Stimulated activated CD8-positive, alpha-beta memory T cell treated with anti-CD3 and anti-CD28 coated beads, Interleukin-7, amount 100 ng/mL, for 1 hour (primary cell): ENCODE measurements at places on chromosomes 1 and 21.

- DNase-seq, result no peak
These were observed 66.3 kb upstream of the LRRC8D start for GRCh38 chr1:89754518-89754917.

DNA sequence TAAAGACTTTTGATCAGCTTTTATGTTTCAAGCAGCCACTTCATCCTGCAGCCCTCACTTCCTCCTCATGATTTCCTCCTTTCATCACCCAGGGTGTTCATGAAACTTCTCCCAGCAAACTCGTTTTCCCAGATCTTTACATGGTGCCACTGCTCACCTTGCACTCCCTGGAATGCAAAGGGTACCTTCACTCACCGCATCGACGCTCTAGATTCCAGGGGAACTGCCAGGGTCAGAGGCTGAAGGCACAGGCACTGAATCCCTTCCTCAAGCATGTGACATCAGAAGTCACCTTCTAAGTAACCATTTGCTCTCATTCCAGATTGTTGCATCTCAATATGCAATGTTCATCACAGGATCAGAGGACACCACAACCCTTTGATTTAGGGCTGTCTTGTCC is 82.8 kb downstream of the PRKAB2 start:
- no peak for DNase-seq

GRCh38 chr1:209876078-209876800 is 48.5 kb downstream of the UTP25 start:
- DNase-seq, result no peak

- no peak for DNase-seq
These were observed 9.3 kb upstream of the ARHGAP29 start for GRCh38 chr1:94246692-94247137.

GRCh38 chr1:148263906-148264255 is 111.8 kb upstream of the NBPF11 start:
- DNase-seq, result no peak

GRCh38 chr1:240658312-240658960 is 46.5 kb upstream of the GREM2 start:
- DNase-seq, result no peak

- no peak for DNase-seq
These were observed 24.0 kb upstream of the SPOCD1 start for GRCh38 chr1:31839662-31840343.

DNA sequence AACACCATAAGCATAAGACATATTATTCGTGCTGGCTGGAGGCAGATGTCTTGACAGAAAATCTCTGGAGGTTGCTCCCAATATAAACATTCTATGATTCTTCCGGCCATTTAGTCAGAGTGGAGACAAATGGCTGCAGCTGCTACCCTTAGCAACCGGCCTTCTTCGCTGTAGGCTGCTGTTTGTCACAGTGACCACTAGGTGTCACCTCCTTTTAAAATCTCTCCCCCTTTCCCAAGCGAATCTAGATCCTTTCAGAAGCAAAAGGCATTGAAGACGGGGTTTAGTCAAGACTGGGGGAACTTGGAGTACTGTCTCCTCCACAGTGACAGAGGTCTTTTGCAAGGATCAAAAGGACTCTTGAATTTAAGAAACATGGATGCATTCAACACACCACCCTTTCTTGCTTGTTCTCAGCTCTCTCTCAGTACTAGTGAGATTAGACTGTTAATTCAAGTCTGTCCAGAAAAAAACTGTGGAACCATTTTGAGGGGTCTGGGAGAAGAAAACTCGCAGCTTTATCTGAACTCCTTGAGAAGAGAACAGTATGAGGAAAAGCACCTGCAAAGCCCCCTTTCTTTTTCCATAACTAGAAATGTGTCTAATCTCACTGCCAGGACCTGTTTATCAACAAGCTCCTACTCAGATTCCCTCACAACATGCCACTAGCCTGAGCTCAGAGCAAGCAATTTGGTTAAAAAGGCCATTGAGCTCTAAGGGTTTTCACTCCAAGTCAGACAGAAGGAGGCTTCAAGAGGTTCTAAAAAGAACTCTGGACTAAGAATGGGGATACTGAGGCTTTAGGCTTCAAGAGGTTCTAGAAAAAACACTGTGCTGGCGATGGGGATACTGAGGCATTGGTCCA is 408.3 kb upstream of the PLXNA2 start:
- no peak for DNase-seq

DNA sequence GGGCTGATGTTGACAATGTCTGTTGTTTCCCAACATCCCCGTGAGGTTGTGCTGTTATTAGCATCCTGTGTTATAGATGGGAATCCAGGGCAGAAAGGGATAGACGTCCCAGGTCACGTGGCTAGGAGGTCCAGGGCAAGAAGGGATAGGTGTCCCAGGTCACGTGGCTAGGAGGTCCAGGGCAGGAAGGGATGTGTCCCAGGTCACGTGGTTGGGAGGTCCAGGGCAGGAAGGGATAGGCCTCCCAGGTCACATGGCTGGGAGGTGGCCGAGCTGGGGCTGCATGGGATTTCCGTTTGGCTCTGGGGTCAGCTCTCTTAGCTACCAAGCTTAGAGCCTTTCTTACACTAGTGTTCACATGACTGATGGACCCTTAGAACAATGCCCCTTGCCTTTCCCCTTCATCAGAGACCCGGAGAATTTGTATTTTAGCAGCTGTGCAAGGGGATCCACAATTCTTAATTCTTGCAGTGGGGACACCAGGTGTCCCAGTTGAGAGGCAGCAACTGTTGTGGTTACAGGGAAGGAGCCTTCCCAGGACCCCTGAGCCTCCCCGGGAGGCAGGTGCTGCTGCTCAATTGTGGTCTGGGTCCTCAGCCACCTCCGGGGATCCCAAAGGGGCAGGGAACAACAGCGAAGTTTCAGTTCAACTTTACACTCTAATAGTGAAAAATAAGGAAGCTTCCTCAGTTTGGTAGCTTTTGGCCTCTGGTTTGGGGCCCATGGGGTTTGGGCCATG is 69.2 kb downstream of the UMODL1 start:
- no peak for DNase-seq

- no peak for DNase-seq
These were observed at the start of gene RSPO1 for GRCh38 chr1:37634244-37634991. RSPO1 (minus strand) TSS chr1:37634892; CDS start chr1:37629661, 5,231 bp downstream.

DNA sequence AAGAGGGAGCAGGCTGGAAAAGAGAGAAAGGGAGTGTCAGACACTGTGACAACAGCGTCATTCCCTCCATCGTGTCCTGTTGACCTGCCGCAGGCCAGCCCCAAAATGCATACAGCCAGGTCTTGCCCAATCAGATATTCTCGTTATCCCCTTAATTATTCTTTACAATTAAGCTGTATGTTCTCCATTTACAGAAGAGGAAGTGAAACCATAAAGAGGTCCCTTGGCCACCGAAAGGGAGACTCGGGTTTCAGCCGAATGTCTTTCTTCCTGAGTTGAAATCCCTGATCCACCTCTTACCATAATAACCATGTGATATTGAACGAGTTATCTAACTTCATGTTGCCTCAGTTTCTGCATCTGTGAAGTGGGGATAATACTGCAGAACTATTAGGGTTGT is 70.5 kb downstream of the IGSF21 start:
- no peak for DNase-seq

- DNase-seq, result no peak
These were observed at the start of gene CTSS for GRCh38 chr1:150765296-150765976. CTSS (minus strand) TSS chr1:150765778; CDS start chr1:150764763, 1,015 bp downstream.

- DNase-seq, result no peak
These were observed 52.3 kb upstream of the DNAJC6 start for GRCh38 chr1:65256860-65257708.

- DNase-seq, result no peak
These were observed 23.1 kb downstream of the RCC2 start for GRCh38 chr1:17416389-17416788.

- no peak for DNase-seq
These were observed 680.5 kb downstream of the PTPRC start for GRCh38 chr1:199319341-199319740.

DNA sequence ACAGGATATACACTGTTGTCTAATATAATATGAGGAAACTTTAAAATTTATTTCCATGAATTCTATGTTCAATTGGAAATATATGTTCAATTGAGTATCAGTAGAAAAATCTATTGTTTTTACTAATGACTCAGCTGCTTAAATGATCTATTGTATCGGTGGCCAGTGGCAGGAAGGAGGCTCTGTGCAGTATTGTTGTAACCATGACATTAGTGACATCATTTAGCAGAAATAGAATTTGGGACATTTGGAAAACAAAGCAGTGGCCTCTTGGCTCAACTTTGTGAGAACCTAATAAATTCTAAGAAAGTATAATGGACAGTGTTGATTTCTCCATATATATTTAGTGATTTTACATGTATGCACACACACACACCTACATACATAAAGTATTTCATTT is 257.4 kb downstream of the PDE4B start:
- no peak for DNase-seq

DNA sequence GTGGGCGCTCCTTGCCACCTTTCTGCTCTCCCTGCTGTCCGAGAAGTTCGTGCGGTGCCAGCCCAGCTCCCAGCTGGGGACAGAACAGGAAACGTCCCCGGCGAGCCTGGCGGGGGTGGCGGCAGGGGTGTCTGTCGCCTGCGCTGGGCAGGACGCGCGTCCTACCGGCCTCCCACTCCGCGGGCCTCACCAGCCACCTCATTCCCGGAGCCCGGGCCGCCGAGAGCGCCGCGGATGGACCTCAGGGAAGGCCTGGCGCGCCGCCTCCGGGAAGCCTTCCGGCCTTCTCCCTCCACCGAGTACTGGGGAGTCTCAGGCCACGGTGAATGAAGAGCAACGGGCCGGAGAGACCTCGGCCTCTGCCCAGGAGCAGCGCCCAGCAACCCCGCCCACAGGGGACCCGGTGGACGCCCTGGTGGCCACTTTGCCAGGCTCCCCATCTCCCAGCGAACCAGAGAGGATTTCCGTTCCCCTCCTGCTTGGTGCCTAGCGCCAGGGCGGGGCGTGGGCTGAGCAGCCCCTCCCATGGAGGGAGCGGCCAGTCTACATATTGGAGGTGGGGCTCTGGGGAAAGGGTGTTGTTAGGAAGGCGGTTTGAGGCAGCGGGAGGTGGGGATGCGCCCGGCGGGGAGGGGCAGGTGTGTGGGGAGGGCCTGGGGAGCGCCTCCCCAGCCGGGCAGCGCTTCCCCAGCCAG is 9.5 kb upstream of the TNFRSF14 start:
- peak; percentile 53 for DNase-seq

- no peak for DNase-seq
These were observed 31.2 kb upstream of the SYNC start for GRCh38 chr1:32733582-32734321.

DNA sequence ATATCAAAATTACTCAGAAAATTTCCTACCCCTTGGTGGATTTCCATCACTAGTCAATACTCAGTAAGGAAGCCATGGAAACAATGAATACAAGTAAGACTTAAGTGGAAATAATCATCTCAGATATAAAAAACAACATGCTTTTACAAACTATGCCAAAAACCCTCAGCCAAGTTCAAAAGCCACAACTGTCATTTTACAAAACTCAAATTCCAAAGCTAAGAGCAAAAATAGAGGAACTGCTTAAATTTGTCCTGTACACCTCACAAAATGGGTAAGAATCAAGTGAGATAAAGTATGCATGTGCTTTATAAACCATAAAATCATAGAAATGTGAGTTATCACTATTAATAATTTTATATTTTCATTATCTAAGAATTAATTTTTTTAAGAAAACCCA is 9.6 kb downstream of the TMCO1 start:
- DNase-seq, result no peak

DNA sequence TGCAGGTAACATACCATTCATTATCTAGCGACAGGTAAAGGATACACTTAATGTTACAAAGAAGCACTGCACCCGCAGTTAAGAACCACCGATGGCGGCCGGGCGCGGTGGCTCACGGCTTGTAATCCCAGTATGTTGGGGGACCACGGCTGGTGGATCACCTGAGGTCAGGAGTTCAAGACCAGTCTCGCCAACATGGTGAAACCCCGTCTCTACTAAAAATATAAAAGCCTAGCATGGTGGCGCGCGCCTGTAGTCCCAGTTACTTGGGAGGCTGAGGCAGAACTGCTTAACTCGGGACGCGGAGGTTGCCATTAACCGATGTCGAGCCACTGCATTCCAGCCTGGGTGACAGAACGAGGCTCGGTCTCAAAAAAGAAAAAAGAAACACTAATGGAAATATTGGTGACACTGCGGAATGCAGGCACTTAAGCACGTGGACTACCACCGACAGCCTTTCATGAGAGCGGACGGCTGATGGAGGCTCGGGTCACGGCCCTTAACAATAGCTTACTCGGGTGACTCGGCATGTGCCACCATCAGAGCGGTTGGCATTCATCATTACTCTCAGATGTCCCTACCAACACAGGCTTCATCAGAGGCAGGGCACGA is 542 bp downstream of the GAS5 start:
- peak; percentile 32 for DNase-seq

DNA sequence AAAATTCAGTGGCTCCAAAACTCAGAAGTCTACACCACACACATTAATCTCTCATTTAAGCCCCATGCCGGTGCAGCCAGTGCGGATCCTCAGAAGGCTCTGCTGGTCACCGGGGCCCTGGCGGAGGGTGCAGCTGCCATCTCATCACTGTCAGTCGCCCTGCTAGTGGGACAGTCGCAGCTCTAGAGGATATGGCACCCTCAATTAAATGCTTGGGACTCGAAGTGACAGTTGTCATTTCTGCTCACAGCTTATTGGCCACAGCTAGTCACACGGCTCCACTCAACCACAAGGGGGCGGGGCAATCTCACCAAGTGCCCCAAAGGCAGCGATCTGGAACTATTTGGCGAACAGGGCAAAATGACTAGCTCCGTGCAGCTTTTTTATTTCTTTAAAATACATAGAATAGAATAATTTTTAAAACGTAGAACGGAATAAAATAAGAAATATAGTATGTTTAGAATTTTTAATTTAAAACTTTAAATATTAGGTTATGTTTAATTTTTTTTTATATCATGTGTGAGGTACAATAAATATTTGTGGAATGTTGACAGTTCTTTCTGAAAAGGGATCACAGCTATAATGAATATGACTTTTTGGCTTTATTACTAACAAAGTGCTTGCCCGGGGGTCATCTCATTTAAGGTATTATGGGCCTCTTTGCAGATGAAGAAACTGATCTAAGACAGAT is 8.0 kb upstream of the MAN1C1 start:
- DNase-seq, result peak; percentile 81

GRCh38 chr1:52674497-52675384 is 23.4 kb downstream of the COA7 start:
- no peak for DNase-seq

GRCh38 chr1:111770916-111771315 is 15.2 kb downstream of the DDX20 start:
- DNase-seq, result no peak

GRCh38 chr1:63617450-63617849 is 24.2 kb downstream of the PGM1 start:
- no peak for DNase-seq

DNA sequence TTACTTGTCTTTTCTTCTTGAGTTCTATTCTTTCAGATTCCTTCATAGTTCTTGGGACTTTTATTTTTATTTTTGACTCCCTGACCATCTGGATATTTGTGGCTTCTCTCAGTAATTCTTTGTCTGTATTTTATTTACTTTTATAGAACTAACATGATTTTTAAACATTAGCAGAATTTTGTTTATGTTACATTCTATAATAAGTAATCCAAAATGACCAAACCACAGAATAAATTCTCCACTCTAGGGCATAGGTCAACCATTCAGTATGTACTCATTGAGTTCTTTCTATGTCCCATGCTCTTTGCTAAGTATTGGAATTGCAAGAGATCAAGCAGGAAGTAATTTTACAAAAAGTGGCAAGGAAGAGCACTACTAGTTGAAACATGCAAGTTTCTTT is 969.0 kb downstream of the TTLL7 start:
- no peak for DNase-seq

- DNase-seq, result no peak
These were observed 30.7 kb upstream of the RCC2 start for GRCh38 chr1:17470021-17470799.

- no peak for DNase-seq
These were observed 116.1 kb downstream of the HLCS start for GRCh38 chr21:36850372-36850771.

- no peak for DNase-seq
These were observed 6.8 kb upstream of the COL6A2 start for GRCh38 chr21:46091118-46091517.
